Endodermal cell (in vitro differentiated cells): ENCODE measurements at places on chromosomes 12 and 14. TPM values are rescaled to one million over a fixed set of nuclear protein-coding genes. Genes with fewer than 3 reads are reported as not detected.

DNA sequence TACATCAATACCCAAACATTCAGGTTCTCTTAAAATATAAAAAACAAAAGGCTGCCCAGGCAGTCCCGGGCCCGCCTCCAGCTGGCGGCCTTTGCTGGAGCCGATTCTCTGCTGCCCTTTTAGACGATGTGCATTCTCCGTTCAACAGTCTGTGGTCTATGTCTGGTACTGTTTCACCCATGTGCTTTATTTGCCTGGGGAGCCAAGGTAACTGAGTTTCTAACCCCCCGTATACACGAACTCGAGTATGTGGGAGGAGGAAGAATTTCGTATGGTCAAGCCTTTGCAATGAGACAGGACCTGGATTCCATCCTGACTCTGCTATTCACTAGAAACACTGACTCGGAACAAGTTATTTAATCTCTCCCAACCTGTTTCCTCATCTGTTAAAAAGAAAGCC is 54.1 kb upstream of the GPR68 start:
- peaks cover 46% of the 10 kb centered on the region for H3K36me3 ChIP-seq
- H3K27ac ChIP-seq = no peak overlapping the region
- H3K27me3 ChIP-seq = no peaks in the 10 kb centered on the region
- H3K4me3 ChIP-seq = no peak overlapping the region

The PLBD1 gene
- total RNA-seq = 15.4 to 17.9 TPM (median 17.7 TPM) in 3 replicates

- no peaks in the 10 kb centered on the region for H3K27me3 ChIP-seq
- DNase-seq = no peak
- H3K27ac ChIP-seq = no peak overlapping the region
- H3K4me1 ChIP-seq = no peaks in the 10 kb centered on the region
- no peak overlapping the region for H3K4me3 ChIP-seq
These were observed 59.8 kb upstream of the TBPL2 start for GRCh38 chr14:55500219-55500701.

DNA sequence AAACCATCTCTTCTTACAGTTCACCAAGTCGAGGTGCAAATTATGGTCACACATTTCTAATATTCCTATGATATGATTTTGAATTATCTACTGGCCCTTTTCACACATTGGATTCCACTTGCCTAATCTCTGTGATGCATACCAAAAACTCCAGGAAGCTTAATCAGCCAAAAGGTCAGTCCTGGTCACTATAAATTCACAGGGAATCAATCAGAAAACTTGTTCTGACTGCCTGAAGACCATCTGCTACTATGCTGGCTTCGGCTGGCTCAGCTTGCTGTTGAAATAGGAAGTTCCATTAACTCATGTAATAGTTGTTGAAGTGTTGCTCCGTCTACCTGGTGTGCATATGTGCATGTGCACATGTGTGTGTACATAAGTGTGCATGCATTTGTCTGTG is 142.8 kb upstream of the FLRT2 start:
- no peak overlapping the region for H3K27ac ChIP-seq
- no peaks in the 10 kb centered on the region for H3K36me3 ChIP-seq
- H3K27me3 ChIP-seq = no peaks in the 10 kb centered on the region
- no peaks in the 10 kb centered on the region for H3K4me1 ChIP-seq
- DNase-seq = no peak

GRCh38 chr12:48192861-48193260 is 9.4 kb downstream of the CCDC184 start:
- peaks cover 88% of the 10 kb centered on the region for H3K27me3 ChIP-seq
- no peak for DNase-seq
- H3K4me3 ChIP-seq = no peak overlapping the region
- H3K4me1 ChIP-seq = no peaks in the 10 kb centered on the region
- no peak overlapping the region for H3K27ac ChIP-seq

DNA sequence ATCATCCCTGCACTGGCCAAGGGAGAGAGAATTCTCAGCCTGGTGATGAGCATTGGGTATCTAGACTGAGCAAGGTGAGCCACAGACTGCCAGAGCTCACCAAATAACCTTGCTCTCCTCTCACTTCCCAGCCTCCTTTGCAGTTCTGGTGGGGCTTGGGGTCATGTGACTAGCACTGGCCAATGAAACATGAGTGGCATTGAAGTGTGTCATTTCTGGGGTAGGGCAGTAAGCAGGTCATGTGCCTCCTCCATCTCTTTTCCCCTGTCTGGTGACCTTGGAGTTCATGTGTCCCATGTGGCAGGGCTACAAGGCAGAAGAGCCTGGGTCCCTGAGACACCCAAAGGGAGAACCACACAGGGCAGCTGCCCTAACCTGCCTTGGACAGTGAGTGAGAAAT is 3.6 kb upstream of the KRT72 start:
- peak; percentile 40 for DNase-seq
- H3K36me3 ChIP-seq = no peaks in the 10 kb centered on the region
- no peaks in the 10 kb centered on the region for H3K4me1 ChIP-seq
- no peak overlapping the region for H3K4me3 ChIP-seq
- peaks cover 34% of the 10 kb centered on the region for H3K27me3 ChIP-seq

- H3K36me3 ChIP-seq = peaks cover 5% of the 10 kb centered on the region
- no peak for DNase-seq
- H3K4me3 ChIP-seq = no peak overlapping the region
- H3K4me1 ChIP-seq = no peaks in the 10 kb centered on the region
- no peak overlapping the region for H3K27ac ChIP-seq
- no peaks in the 10 kb centered on the region for H3K27me3 ChIP-seq
These were observed 174.5 kb downstream of the FBXL14 start for GRCh38 chr12:1419849-1420371.

The DGLUCY gene
- total RNA-seq = 28.3 and 33.9 TPM in 2 replicates

GRCh38 chr12:52035926-52036325 is 15.3 kb upstream of the NR4A1 start:
- no peaks in the 10 kb centered on the region for H3K36me3 ChIP-seq
- no peaks in the 10 kb centered on the region for H3K4me1 ChIP-seq
- H3K4me3 ChIP-seq = no peak overlapping the region
- H3K27ac ChIP-seq = no peak overlapping the region

DNA sequence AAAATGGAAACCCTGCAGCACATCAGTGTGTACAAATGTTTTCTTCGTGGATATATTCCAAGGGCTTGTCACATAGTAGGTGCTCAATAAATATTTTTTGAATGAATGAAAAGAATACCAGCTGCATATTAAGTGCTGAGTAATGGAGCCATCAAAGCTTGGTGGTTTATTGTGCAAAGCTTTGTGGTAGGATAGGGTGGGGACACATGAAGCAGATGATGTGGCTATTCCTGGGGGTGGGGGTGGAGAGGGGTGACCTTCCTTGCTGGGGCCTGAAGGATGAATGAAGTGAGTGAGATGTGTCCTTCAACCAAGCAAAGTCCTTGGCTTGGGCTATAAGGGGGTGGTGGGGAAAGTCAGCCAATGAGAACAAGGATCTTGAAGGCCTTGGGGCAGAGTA is 4.3 kb upstream of the KRT81 start:
- DNase-seq = peak; percentile 10
- peaks cover 58% of the 10 kb centered on the region for H3K27me3 ChIP-seq
- H3K4me3 ChIP-seq = no peak overlapping the region
- H3K4me1 ChIP-seq = no peaks in the 10 kb centered on the region

The ZFP36L1 gene
- total RNA-seq = 94.7 and 99.4 TPM in 2 replicates

The A2ML1 gene
- 4.4 and 7.1 TPM in 2 replicates for total RNA-seq

The SIRT4 gene
- total RNA-seq = 2.4 and 2.7 TPM in 2 replicates
